ENCODE measurements at places on chromosomes 5 and 9.

DNA sequence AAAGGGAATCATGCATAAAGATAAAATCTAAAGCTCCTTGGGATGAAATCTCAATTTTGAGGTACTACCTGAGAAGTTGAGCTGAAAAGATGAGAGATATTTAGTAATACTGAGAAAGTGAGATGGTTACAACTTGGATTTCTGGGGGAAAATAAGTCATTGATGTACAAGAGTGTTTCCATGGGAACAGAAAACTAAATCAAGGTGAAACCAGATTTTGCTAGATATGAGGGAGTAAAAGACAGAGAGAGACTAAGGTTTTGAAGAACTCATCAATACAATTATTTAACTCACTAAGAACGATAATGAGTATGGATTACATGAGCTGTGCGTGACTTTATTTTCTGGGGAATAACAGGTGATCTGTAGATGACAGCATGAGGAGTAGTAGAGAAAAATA lies 10.2 kb upstream of the ST8SIA4 start:
- no peak for DNase-seq

DNA sequence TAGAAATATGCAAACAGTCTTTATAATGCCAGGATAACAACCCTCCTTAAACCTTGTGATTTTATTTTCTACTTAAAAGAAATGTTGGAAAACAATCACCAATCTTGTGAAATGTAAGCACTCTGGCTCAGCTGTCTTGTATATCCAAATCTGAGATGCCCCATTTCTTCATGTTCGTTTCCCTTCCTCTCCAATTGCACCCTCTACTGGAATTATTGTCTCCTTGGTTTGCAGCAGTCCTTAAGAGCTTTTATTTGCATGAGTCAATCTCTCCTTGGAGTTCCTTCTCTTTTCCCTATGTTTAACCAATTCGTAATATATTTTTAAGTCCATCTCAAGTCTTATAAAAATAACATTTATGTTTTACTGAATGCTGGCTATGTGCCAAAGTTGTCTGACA lies 362.0 kb upstream of the CDH10 start:
- DNase-seq, result peak; percentile 37

DNA sequence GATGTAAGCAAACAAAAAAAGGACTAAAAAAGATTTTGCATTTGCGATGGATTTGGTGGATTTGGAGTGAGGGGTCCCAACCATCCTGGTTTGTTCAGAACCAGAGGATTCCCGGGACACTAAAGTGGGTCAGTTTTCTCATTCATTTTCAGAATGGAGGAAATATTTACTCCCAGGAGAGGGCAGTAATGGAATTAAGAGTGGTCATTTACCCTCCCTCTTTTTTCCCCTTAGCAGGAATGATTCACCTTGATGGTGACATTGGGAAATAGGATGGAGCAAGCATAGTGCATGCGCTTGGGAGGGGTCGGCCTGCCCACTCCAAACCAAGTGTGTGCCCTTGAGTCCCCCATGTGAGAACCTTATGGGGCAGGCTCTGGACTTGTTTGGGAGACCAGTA lies 164.2 kb upstream of the PUM3 start:
- no peak for DNase-seq

DNA sequence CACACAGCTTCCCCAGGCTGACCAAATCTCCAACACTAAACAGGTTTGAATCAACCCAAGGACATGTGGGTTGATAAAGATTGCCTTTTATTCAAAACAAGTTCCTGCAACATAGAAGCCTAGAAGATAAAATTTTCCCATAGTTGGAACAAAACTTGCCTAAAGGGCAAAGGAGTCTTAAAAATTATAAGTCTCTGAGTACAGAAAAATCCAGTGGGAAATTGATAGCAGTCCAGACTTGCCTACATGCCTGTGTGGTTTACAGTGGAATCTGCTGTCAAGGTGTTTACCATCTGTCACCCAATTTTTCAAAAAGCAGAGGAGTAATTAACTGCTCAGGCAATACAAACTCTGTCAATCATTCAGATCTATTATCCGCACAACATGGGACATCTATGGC lies 168.2 kb downstream of the PPP2R2B start:
- no peak for DNase-seq

- no peak for DNase-seq
Observed at GRCh38 chr9:29214154-29214689, 1640.9 kb upstream of the C9orf72 start.

DNA sequence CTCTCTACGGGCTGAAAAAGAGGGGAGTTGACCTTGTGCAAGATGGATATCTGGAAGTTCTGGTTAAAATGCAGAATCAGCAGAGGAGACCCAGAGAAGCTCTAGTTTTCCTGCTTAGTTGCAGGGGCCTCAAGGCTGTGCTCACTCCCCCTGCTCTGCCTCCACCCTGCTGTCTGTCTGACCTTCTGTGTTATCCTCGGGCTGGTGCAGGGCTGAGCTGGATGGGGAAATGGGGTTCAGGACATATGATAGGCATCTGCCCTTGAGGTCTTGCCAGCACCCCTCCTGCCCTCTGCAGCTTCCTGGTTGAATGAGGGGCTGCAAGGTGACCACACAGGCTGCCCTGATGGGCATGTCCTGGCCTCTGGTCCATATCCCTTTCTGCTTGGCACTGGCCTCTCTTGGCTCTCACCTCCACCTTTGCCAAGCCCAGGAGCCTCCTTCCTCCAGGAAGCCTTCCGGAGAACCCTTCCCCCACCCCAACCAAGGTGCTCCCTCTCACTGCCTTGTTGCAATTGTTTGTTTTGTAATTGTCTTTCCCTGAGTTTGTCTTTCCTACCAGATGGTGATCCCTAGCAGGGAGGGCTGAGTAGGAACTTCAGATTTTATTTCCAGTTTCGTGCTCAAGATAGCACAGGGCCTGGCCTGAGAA lies 1.3 kb downstream of the TMEM268 start:
- no peak for DNase-seq

GRCh38 chr5:159100782-159101646 lies 1.3 kb upstream of the EBF1 start:
- no peak for DNase-seq

DNA sequence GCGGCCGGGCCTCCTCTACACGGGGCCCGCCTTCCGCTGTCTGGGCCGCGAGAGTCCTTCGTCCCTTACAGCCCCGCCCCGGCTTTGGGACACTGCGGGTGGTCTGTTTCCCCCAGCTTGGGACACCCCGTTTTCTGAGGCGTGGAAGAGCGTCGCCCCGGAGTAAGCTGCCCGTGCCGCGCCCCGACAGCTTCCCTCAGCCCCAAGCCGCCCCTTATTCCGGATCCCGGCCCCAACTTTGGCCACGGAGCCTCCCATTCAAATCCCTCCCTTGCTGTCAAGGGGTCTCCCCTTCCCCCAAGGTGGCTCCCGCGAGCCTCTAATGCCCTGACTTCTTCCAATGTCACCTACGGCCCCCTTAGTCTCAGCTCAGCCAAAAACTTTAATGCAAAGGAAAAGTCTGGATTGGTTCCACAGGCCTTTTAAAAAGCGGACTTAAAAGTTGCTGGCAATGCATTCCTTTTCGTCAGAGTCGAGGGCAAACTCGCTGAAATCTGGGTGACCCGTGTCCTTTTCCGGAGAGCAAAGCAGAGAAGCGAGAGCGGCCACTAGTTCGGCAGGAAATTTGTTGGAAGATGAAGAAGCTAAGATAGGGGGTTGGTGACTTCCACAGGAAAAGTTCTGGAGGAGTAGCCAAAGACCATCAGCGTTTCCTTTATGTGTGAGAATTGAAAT lies 19.8 kb downstream of the EXOSC2 start:
- DNase-seq, result no peak

DNA sequence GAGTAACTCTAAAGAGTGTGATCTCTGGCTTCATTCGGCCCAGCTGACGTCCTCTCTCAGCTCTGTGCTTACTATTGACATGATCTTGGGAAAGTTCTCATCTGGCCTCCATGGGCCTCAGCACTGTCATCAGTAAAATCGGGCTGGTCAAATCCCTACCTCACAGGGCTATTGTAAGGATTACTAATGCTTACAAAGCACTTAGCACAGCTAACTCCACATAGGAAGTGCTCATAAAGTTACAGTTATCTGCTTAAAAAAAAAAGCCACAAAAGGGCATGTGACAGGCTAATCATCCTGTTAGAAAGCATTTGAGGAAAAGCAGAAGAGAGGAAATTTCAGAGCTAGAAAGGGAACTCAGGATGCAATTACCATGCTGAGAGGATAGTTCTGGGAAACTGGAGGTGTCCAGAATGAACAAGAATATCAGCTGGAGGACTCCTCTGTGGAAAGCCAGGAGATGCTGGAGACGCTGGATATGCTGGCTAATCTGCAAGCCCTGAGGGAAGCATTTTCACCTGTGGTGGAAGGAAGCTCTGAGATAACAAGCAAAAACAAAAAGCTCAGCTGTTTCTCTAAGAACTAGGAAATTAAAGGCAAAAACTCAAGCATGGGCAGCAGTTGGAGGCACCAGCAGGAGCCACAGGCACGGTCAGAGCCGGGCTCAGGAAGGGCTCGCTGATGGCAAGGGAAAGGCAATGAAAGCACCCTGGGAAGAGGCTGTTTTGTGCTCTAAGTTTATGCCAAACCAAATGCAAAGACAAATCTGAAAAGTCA lies 4.4 kb upstream of the BHMT start:
- no peak for DNase-seq

GRCh38 chr5:111997711-111998110 lies 240.7 kb upstream of the NREP start:
- no peak for DNase-seq

GRCh38 chr5:150131461-150131860 lies 24.2 kb downstream of the PDGFRB start:
- DNase-seq, result no peak

DNA sequence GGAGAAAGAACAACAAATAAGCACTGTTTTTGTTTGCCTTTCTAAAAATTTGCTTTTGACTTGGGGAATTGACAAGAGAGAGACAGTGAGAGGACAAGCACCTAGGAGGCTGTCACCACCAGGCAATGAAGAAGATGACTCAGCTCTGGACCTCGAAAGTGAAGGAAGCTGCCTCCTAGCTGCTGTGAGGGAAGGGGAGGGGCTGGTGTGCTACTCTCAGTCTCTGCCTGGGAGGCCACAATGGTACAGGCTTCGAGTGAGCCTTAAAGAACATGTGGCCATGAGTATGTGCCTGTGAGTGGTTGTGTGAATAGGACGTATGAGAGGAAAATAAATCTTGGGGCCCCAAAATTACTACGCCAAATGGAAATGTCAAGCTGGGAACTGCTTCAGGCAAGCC lies 7.1 kb upstream of the PLK2 start:
- peak; percentile 64 for DNase-seq

- DNase-seq, result no peak
Observed at GRCh38 chr9:109319626-109320241, 1.1 kb downstream of the EPB41L4B start.

GRCh38 chr5:39262981-39263380 lies 43.6 kb upstream of the FYB1 start:
- no peak for DNase-seq

GRCh38 chr9:1042466-1042865 lies 7.7 kb upstream of the DMRT2 start:
- DNase-seq, result no peak

DNA sequence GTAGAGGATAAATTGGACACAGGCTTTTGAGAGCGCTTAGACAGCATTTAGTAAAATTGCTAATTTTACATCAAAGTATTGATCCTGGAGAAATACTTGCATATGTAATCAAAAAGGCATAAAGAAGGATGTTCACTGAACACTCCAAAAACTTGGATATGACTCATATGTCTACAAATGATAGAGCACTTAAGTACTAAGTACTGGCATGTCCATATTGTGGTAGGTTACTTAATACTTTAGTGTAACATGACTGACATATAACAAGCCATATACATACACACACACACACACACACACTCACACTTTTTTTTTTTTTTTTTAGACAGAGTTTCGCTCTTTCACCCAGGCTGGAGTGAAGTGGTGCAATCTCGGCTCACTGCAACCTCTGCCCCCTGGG lies 361.9 kb downstream of the ARHGEF28 start:
- no peak for DNase-seq

DNA sequence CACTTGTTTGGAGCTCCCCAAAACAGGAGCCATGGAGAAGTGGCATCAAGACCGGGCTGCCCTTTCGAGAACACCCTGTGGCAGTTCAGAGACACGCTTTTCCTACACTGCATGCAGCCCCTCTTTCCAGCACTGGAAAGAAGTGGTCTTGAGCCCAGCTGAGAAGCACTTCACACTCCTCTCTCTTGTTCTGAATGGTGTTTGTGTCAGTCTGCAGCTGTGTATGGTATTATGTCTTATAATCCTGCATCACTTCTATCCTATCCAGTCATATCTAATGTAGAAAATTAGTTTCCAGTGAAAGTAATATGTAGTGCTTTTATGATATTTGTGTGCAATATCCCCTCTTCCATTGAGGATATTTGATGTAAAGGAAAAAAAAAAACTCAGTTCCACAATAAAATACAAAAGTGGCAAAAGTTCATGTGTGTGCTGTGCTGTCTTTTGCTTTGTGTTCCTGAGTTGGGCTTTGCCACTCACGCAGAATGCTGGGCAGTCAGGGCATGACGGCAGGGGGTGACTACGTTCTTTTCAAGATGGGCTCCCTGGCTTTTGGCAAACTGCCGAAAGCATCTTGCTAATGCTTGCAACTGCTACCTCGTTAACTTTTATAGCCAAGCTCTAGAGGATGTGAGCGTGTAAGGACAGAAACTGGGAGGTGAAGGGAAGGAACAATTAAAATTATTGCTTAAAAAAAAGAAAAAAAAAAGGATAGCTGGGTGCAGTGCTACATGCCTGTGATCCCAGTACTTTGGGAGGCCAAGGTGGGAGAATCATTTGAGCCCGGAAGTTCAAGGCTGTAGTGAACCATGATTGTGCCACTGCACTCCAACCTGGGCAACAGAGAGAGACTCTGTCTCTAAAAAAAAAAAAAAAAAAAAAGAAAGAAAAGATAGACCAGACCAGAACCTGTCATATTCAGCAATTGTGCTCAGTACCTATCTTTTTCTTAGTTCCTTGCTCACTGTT lies 102.2 kb downstream of the MAP1B start:
- DNase-seq, result no peak

GRCh38 chr9:101562966-101563365 lies 29.3 kb downstream of the RNF20 start:
- no peak for DNase-seq

DNA sequence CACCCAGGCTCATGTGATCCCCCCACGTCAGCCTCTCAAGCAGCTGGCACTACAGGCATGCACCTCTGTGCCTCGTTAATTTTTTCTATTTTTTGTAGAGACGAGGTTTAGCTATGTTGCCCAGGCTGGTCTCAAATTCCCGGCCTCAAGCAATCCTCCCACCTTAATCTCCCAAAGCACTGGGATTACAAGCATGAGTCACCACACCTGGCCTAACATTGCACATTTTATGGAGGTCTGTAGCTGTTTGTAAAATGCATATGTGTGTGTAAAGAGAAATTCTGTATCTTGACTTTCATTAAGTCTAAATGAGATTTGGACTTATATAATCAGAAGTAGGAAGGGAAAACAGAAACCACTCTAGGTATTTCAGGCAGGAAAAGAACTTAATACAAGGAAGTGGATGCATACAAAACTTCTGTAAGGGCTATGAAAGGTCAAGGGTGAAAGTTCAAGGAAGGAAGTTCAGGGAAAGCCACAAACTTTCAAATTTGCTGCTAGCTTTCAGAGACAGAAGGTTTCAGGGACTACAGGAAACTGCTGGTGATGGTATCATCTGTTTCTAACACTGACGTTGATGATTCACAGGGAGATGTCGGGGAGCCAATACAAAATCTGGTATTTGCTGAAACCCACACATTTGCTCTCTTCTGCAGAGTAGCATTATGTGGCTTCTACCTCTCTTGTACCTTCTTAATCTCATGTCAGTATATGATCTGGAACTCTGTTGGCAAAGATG lies 209.4 kb downstream of the PIK3R1 start:
- peak; percentile 27 for DNase-seq

GRCh38 chr5:140054086-140054689 lies 11.1 kb upstream of the NRG2 start:
- no peak for DNase-seq

- DNase-seq, result no peak
Observed at GRCh38 chr9:32579706-32580331, 6.9 kb upstream of the NDUFB6 start.
